ENCODE measurements at places on chromosomes 5 and 9. TPM values are rescaled to one million over a fixed set of nuclear protein-coding genes. Genes with fewer than 3 reads are reported as not detected.

- H3K4me3 ChIP-seq: no peak overlapping the region
- no peak overlapping the region for H3K27ac ChIP-seq
- peaks cover 17% of the 10 kb centered on the region for H3K27me3 ChIP-seq
- H3K36me3 ChIP-seq: no peaks in the 10 kb centered on the region
- DNase-seq: no peak
Measured at GRCh38 chr5:35002459-35002858, 45.3 kb downstream of the AGXT2 start.

DNA sequence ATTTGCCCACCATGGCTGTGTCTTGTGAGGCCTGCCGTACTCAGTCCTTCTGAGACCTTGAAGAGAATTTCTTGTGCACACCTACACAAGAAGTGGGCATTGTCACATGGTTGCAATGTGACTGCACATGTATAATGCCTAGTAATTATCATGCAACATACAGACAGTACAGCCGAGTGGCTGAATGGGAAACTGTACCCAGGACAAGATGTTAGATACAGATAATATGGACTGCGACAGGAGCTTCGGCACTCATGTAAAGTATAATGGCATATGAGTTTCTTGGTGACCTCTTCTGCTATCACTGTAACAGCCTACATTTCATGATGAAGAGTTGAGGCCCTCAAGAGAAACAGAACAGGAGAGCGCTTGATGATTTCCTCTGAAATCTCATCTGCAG, 4.8 kb upstream of the PRKACG start:
- peaks cover 4% of the 10 kb centered on the region for H3K27me3 ChIP-seq
- H3K27ac ChIP-seq: no peak overlapping the region
- DNase-seq: no peak
- peaks cover 3% of the 10 kb centered on the region for H3K4me1 ChIP-seq
- H3K36me3 ChIP-seq: no peaks in the 10 kb centered on the region
- no peak overlapping the region for H3K4me3 ChIP-seq

DNA sequence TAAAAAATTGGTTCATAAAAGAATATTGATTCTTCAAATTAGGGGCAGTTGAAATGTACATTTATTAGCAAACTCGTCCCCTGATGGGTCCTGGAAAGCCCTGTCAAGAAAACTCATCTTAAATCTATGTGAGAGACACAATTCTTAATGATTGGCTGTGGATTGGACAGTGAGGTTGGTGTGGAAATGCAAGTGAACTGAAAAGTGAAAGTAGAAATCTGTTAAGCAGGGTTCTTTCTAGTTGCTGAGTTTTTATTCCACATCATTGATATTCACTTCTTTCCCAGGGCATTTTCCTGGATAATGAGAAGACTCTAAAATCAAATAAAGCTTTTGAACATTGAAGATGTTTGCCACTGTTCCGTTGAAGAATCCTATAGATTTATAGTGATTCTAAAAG, 292.4 kb downstream of the MAST4 start:
- H3K27ac ChIP-seq: no peak overlapping the region

- no peak for DNase-seq
- peaks cover 15% of the 10 kb centered on the region for H3K4me1 ChIP-seq
- H3K36me3 ChIP-seq: no peaks in the 10 kb centered on the region
- no peak overlapping the region for H3K27ac ChIP-seq
Measured at GRCh38 chr5:59038798-59039295, 456.0 kb downstream of the RAB3C start.

DNA sequence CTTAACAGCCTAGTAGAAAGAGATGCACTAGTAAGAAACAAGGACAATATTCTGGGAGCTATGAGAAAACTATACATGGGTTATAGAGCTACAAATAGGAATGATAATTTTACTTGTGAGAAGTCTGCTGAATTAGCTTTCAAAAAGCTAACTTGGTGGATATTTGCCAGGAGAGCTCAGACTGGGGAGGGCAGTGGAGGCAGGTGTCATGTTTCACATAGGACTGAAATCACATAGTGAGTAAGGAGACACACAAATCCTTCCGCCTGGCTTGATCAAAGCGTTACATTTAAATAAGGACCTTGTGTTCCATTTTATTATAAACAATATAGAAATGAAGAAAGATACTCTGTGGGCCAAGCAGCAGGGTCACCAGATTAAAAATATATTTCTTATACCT, 235.0 kb downstream of the ISL1 start:
- DNase-seq: no peak
- no peak overlapping the region for H3K4me3 ChIP-seq
- H3K27ac ChIP-seq: no peak overlapping the region
- peaks cover 5% of the 10 kb centered on the region for H3K27me3 ChIP-seq
- no peaks in the 10 kb centered on the region for H3K36me3 ChIP-seq

- no peaks in the 10 kb centered on the region for H3K27me3 ChIP-seq
- peaks cover 15% of the 10 kb centered on the region for H3K36me3 ChIP-seq
- H3K4me1 ChIP-seq: peaks cover 1% of the 10 kb centered on the region
- H3K4me3 ChIP-seq: no peak overlapping the region
Measured at GRCh38 chr5:31283326-31283725, 89.8 kb downstream of the CDH6 start.

GRCh38 chr9:110187126-110187525, 20.8 kb downstream of the C9orf152 start:
- no peak for DNase-seq
- H3K27me3 ChIP-seq: no peaks in the 10 kb centered on the region
- H3K36me3 ChIP-seq: no peaks in the 10 kb centered on the region
- H3K4me3 ChIP-seq: no peak overlapping the region
- no peak overlapping the region for H3K27ac ChIP-seq

The PCDHA9 gene
- total RNA-seq: 3.8 TPM

The NFIL3 gene
- total RNA-seq: 21.7 TPM

The SLC46A2 gene
- total RNA-seq: not detected

DNA sequence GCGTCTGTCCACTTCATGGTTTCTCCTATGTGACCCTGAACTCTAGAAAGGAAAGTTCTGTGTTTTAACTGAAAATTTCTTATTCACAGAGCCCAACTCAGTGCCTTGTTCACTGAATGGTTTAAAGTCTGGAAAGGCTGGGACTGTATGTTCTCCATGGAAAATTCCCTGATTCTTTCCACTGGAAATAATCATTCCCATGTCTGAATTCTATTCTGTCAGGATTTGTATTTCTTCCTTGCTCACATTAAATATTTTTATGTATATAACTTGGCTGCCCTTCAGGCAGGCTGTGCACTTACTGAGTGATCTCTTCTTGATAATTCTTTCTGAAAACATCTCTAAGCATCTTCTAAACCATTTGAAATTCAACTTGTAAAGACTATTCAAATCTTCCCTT, 1126.9 kb upstream of the DMAC1 start:
- no peaks in the 10 kb centered on the region for H3K36me3 ChIP-seq
- DNase-seq: no peak
- H3K27ac ChIP-seq: no peak overlapping the region
- no peak overlapping the region for H3K4me3 ChIP-seq
- H3K27me3 ChIP-seq: no peaks in the 10 kb centered on the region
- H3K4me1 ChIP-seq: no peaks in the 10 kb centered on the region
